ENCODE measurements at places on chromosomes 3 and 15.

GRCh38 chr15:76460871-76461270 is 124.3 kb downstream of the ISL2 start:
- DNase-seq: no peak

- no peak for DNase-seq
Measured at GRCh38 chr3:188581365-188581764, 427.4 kb downstream of the LPP start.

DNA sequence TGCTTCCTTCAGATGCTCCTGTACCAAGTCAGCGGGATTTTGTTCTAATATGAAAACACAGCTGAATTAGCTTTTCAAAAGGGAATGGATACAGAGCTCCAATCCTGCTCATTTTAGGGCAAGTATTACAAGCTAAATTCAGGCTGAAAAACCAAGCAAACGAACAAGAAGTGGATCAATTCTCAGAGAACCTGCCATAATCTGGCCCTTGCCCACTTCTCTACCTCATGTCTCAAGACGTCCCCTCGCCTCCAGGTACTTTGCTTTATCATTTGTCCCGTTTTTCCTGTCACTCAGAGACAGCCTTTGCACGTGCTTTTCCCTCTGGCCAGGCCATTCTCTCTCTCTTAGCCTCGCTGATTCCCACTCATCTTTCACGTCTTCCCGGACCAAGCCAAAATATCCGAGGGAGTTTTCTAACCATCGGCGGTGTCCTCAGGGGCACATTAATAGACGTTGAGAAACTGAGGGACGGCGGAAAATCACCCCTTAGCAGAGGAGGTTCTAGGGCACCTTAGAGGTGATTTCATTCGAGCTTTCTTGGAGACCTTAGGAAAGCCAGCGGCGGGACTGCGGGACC is 654 bp downstream of the SUSD5 start:
- peak; percentile 2 for DNase-seq

DNA sequence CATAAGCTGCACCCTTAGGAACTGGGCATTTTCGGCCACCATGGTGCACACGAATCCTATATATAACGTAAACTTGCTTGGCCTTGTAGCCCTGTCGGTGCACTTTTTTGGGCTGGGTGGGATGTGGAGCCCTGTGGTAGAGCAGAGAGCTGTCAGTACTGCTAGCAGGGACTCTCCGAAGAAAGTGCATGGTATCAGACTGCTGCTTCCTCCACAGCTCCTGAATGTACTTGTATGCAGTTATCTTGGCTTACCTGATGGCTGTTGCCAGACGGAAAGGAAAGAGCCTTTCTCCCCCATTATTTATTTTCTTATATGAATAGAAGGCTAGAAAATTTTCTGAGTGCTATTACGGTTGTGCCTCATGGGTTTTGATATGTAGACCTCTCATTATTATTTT is 8.4 kb downstream of the GALK2 start:
- no peak for DNase-seq

Measured in Caki2 (cell line).